ENCODE measurements at places on chromosomes 6 and 20.

DNA sequence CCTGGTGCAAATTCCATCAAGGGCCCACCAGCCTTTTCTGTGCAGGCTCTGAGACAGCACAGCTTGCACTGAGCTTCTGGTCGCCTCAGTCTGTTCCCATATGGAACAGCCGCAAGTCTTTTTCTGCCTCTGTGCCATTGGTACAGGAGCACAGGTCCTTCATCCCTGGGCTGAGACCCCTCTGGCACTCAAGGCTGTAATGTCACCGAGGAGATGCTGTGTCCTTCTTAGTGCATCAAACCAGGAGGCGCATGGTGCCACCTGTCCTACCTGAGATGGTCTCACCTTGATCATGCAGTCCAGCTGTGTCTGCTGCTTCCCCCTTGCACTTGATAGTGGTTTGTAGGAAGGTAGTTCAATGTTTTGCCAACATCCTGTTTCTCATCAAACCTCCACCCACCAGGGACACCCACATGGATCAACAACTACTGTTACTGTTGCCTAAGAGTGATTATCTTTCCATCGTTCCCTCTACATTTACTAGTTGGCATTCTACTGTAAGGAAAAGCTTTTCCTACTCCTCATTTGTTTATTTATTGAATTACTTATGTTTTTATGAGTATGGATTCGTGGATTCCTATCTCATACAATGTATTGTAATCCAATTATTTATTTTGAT lies 29.0 kb downstream of the FAM50B start:
- DNase-seq, result no peak

- no peak for DNase-seq
Observed at GRCh38 chr20:58133020-58133808, 95.2 kb downstream of the ANKRD60 start.

- DNase-seq, result no peak
Observed at GRCh38 chr20:41345729-41346067, 5.1 kb downstream of the LPIN3 start.

DNA sequence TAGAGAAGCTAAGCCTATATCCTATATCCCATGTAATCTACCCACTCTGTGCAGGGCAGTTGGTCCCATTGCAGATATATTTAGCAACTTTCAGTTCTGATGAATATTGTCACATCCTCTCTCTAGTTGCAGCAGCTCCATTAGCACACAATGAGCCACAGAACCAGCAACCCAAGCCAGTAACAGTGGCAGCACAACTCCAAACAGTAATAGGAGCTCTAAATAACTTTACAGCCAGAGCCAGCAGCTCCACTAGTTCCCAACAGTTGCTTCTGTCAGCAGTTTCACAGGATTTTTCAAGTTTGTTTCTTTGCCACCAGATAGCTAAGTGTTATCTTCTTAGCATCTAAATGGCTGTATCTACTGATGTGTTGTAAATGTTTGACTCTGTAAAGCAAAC lies 490.8 kb downstream of the HTR1B start:
- no peak for DNase-seq

DNA sequence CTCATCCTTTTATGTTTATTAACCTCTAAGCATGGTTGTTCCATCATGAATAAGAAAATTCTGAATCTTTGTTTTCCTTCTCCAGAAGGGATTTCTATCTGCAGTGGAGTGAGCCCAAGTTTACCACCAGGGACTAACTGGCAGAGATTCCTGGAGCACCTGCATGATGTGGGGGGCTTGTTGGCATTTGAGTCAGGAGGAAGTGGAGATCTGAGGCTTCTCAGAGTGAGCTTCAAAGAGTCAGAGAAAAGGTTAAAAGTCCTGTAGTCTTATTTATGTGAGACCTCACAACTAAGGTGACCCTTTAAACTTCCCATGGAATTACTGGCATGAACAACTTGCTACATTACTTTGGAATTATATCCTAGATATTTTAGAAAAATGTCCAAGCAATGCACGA lies 138.1 kb upstream of the SLC24A3 start:
- no peak for DNase-seq

GRCh38 chr20:44582311-44583025 lies at the start of gene PKIG:
PKIG (plus strand) TSS chr20:44582579; CDS start chr20:44614557, 31,978 bp downstream.
- no peak for DNase-seq

GRCh38 chr20:44296011-44296410 lies 15.0 kb downstream of the FITM2 start:
- DNase-seq, result no peak

GRCh38 chr6:168130168-168130696 lies 51.2 kb upstream of the FRMD1 start:
- DNase-seq, result no peak

DNA sequence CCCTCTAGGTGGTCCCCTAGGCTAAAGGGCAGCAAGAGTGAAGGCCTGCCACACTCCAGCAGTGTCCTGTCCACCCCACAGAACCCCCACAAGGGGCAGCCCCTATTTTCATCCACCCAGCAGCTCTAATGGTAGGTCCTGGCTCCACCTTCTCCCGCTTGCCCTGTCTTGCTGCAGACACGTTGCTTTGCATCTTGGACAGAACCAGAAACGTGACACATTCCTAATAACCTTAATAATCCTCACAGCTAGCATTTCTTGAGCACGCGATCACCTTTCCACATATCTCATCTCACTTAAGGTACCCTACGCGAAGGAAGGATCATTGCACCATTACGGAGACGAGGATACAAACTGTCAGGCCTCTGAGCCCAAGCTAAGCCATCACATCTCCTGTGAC lies 11.7 kb upstream of the SLC22A23 start:
- DNase-seq, result no peak

- no peak for DNase-seq
Observed at GRCh38 chr20:15716256-15716655, 857.0 kb downstream of the KIF16B start.

DNA sequence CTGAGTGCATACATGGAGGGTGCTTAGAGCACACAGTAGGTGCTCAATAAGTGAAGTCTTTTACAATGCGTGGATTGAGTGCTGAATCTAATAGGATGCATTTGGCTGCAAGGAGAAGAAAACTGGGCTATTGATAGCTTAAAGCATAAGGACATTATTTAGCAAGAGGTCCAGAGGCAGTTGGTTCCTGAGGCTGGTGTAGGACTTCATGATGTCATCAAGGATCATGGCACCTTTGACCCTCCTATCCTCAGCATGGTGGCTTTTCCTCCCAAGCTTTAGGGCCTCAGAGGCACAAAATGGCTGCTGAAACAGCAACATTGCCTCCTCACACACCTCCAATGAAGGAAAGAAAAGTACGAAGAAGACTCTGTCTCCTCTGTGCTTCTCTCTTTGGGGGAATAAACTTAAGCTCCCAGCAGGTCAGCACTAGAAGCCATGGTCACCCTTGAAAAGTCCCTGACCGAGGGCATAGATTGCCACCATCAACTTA lies 3.1 kb upstream of the PREX1 start:
- DNase-seq, result no peak

GRCh38 chr20:38205001-38205400 lies 39.9 kb upstream of the TGM2 start:
- DNase-seq, result no peak

DNA sequence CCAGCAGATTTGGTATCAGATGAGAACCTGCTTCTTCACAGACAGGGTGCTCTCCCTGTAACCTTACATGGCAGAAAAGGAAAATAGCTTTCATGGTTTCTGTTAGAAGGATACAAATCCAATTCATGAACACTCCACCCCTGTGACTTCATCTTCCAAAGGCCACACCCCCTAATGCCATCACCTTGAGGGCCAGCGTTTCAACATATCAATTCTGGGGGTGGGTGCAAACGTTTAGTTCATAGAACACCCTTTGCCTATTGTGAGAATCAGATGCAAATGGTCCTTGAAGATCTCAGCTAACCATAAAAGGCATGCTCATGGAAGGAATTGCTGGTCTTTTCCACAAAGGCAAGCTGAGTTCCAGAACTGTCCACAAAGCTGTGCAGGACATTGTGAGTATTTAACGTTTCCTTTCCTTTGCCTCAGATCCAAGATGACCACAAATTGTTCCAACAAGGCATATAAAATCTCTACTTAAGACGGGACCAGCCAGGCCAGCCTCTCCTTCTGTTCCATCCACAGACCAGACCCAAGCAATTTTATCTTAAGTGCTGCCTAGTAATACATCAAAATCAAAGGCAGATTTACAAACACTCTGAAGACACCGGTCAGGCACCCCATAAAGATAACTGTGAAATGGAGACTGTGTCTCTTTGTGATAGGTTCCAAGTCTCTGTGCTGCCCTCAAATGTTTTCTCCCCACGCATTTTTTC lies 34.7 kb upstream of the SSTR4 start:
- no peak for DNase-seq

- no peak for DNase-seq
Observed at GRCh38 chr6:131949909-131950766, 1.0 kb downstream of the CCN2 start.

GRCh38 chr20:2825761-2826160 lies 9.6 kb downstream of the TMEM239 start:
- no peak for DNase-seq

DNA sequence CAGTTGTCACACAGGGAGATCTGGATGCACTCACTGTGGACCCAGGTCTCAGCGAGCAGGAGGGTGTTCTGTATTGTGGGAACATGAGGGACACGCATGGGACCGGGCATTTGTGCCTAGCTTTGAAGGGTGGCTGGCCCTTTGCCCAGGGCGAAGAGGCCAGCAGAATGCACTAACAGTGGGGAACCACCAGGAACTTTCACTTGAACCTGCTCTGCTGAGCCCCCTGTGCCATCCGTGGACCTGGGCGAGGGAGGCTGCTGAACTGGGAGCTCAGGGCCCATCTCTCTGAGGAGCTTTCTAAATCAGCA lies 1.2 kb upstream of the ULBP2 start:
- DNase-seq, result no peak

GRCh38 chr6:118101220-118101619 lies 194.2 kb downstream of the SLC35F1 start:
- no peak for DNase-seq

GRCh38 chr20:61645732-61646131 lies 393.7 kb downstream of the CDH4 start:
- DNase-seq, result no peak
